NCI-H1092 (cell line): ENCODE measurements at places on chromosomes 4 and X.

DNA sequence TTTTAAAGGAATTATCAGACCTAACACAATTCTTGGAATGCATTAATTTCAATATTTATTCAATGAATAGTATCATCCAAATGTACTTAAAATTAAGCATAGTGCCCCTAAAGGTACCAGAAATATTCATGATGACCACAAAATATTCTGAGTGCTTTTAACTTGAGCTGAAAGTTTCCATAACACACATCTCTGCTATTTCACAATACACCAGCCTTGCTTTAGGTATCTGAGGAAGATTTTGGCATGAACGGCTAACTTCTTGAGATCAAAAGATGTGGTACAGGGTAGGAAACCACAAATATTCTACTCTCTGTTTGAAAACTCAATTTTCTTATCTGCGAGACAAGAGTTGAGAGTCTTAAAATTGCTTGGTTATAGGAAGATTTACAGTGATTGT, 538.3 kb upstream of the PCDH7 start:
- no peak for DNase-seq

- DNase-seq: no peak
These were observed 23.7 kb upstream of the UNC5C start for GRCh38 chr4:95572304-95572991.

GRCh38 chrX:3346501-3347259, at the start of gene MXRA5:
TSS of gene MXRA5 (minus strand) at chrX:3346652. CDS start at chrX:3343833, 2,819 bp downstream.
- DNase-seq: no peak

DNA sequence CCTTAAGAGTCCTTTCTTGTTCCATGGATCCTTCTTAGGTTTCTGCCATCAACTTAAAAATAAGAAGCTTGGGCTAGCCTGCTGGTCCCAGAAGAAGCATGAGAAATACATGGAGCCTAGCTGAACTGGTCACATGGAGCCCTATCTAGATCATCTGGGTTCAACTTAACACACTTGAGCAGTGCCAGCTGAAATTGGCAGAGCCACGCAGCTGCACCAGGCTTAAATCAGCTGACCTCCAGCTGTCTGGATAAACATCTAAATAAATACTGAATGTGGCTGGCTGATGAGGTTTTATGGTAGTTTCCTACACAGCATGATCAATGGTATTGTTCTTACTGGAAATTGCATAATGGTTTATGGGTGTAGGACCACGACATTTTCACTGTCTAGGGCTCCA, 598.4 kb upstream of the FAM241A start:
- no peak for DNase-seq

GRCh38 chr4:158818560-158819140, 49.8 kb downstream of the FNIP2 start:
- no peak for DNase-seq

- DNase-seq: peak; percentile 83
These were observed 179.1 kb upstream of the MAB21L2 start for GRCh38 chr4:150402871-150403272.

GRCh38 chrX:44040406-44040805, 67.2 kb upstream of the NDP start:
- DNase-seq: no peak

DNA sequence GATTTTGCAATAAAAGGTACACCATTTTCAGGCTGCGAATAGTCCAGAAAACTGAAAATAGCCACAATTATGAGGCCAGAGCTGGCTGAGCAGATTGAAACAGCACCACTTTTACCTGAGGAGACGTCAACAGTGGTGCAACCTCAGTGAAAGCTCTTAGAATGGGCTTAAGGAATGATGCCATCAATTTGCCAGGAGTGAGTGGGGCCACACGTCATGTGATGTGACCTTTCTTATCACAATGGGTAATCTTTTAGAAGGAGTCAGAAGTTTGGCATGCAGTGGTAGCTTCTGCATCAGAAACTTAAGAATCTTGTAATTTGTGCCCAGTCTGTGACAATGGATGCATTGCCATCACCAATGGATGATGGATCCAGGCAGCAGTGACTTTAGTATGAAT, 27.6 kb downstream of the ZNF81 start:
- no peak for DNase-seq

GRCh38 chr4:54499308-54500074, 158.3 kb upstream of the KIT start:
- DNase-seq: no peak

DNA sequence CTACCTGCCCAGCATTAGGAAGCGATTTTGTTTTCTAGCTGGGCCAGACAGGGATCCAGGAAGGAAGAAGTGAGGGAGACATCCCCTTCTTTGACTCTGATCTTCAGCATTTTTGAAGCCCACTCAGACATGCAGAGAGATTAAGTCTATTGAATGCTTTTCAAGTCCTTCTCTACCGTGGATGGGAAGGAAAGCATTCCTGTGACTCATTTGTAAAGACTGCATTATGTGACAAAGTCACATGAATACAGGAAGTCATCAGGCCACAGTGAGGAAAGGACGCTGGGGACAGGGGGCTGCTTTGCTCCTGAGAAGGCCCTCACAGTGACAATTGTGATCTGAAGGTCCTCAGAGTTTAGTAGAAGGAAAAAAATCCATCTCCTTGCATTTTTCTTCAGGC, 67.4 kb upstream of the GBA3 start:
- no peak for DNase-seq

- DNase-seq: no peak
These were observed 97.7 kb downstream of the ANXA5 start for GRCh38 chr4:121599049-121599448.

- DNase-seq: no peak
These were observed 303.0 kb downstream of the EPHA5 start for GRCh38 chr4:65367306-65367705.

GRCh38 chrX:103214870-103215424, at the start of gene BEX4:
TSS of gene BEX4 (plus strand) at chrX:103215108. CDS start at chrX:103216154, 1,046 bp downstream.
- peak; percentile 68 for DNase-seq

DNA sequence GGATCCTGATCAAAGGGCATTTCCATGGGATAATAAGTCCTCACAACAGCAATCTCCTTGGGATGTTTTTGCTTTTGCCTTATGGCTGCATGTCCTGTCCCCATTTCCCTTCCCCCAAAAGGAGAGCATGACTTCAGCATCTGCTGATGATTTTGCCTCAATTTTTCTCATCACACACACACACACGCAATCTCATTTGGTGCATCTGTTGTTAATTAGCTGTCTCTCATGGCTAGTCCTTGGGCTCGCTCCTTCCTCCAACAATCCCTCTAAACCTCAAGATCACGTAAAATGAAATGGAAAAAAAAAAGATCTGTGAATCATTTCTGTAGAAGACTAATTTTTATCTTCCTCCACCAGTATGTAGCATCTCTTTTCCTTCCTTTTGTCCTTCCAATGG, 153.6 kb downstream of the RBMX2 start:
- DNase-seq: no peak

GRCh38 chrX:48720577-48721250, 24.2 kb downstream of the SUV39H1 start:
- DNase-seq: no peak

- no peak for DNase-seq
These were observed 1.7 kb upstream of the BGN start for GRCh38 chrX:153493085-153493484.

DNA sequence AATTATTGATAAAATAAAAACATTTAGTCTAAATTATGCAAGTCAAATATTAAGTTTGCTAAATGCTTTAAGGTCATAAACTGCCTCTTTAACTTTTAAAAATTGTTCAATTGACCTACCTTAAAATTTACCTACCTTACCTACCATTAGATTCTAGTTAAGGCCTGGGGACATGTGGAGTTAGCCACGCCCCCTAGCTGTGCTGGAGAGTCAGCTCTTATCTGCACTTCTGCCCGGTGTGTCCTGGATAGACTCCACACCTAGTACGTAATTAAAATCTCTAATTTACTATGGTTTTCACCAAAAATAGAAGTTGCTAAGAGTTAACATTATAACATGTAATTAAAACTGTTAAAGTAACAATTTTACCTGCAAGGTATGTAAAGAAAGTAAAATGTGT, 22.7 kb downstream of the TENM3 start:
- no peak for DNase-seq

DNA sequence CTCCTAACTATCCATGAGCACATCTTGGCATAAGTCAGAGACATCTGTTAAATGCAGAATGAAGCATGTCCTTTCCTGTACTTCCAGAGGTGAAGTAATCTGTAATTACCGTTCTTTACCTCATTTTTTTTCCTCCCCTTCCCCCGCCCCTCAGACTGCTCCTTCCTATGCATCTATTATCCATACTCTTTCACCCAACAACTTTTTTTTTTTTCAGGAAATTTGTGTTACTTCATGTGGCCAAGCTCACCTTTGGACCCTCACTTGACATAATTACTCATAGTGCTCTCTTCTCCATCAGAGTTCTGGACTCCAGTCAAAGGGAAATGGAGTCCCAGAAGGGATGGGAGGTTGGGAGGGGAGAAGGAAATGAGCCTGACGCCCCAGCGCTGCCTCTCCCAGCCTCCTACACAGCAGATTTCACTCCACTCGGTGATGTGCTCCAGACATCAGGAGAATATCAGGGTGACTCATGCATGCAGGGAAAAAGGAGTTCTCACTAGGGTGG, 568.8 kb downstream of the STIM2 start:
- DNase-seq: no peak

DNA sequence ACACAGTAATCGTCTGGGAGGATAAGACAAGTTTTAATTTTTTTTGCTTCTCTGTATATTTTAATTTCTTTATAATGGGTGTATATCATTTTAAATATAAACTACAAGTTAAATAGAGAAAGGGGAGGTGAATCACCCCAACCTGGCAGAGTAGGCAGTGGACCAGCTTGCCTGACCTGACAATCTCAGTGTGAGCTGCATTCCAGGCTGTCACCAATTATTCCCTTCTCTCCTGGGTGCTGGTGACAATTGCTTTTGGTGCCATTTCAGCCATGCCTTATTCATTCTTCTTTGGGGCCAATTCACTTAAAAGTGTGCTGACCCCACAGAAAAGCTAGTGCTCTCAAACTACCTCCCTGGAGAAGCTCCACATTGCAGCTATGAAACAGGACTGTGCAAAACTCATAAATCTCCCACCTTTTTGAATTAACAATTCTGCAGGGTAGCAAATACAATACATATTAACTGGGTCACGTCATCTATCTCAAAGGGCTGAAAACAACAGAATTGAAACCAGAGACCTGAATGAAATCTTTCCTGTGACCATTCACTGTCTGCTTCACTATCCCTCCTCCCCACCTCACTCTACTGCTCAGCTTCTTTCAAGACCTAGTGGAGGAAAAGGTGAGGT, 359.0 kb downstream of the HS3ST1 start:
- no peak for DNase-seq

DNA sequence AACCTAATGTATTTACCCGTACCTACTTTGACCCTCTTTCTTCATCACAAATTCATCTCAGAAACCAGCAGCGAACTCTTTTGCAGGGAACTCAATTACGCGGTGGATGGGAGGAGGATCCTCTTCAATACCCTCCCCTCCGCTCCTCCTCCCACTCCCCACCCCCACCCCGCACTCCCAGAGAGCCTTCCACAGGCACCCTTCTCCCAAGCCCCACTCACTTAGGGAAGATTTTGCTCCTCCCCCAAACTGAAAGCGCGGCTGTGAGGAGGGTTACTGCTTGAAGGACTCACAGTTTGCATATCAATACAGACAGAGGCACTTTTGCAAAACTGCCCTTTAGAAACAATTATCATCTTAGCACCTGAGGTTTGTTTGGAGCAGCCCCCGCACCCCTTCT, 960 bp upstream of the IL1RAPL1 start:
- no peak for DNase-seq

DNA sequence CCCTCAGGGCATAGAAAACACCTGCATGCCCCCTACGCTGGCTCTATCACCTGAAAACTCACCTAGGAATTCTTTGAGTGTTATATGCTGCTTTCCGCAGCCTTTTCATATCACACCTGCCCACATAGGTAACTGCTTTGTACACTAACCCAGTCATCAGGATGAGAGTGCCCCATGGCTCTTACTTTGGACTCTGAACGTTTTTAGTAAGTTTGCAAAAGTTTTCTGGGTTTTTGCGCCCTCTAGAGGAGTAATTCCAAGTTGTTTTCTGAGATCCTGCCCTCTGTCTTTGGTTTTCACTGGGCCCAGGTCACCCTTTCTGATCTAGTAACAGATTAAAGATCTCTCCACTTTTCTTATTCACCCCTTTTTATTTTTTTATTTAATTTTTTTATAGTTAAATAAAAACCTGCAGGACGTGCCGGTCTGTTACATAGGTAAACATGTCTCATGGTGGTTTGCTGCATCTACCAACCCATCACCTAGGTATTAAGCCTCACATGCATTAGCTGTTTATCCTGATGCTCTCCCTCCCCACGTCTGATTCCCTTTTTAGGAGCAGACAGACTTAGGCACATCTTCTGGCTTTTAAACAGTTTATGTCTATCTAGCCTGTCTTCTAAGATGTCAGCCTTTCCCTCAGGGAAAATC, 139.2 kb downstream of the NWD2 start:
- DNase-seq: no peak

DNA sequence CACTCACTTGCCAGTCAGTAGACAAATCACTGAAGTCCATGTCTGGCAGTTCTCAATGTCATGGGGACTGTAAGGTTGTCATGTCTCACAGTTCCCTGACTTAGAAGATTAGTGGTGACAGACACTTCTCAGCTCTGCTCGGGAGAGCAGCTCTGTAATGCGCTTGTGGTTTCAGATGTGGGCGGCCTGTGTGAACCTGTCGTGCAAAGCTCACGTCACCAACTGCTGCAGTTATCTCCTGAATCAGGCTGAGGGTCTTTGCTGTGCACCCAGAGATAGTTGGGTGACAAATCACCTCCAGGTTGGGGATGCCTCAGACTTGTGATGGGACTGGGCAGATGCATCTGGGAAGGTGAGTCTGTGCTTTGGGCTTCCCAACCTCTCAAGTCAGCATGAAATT, at the start of gene IL9R:
Gene IL9R (plus strand): TSS at position 261 of the 400 bp plus-strand sequence. CDS start 64 bp downstream, at position 325.
- no peak for DNase-seq

DNA sequence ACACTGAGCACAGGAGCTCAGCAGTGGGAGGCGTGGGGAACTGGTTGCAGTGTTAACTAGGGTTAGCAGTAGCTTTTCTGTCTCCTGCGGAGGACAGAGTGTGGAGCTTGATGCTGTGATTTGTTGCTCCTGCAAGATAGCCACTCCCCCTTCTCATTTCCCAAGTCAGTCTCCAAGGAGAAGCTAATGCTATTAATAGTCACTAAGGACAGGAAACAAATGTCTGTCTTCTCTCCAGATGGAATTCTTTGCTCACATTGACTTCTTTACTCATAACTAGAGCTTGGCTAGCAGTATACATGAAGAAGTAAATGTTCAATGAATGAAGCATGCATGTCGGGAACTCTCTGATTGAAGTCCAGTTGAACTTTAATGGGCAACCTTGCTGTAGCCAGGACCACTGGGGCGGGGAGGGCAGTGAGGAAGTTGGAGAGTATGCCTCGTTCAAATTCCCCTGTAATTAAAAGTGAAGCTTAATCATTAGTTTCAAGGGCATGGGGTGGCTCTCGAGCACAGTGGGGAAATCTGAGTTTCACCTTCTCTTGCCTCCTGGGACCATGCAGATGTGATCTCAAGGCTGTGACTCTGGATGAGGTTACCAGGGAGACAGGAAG, 156.6 kb upstream of the SCML1 start:
- no peak for DNase-seq

DNA sequence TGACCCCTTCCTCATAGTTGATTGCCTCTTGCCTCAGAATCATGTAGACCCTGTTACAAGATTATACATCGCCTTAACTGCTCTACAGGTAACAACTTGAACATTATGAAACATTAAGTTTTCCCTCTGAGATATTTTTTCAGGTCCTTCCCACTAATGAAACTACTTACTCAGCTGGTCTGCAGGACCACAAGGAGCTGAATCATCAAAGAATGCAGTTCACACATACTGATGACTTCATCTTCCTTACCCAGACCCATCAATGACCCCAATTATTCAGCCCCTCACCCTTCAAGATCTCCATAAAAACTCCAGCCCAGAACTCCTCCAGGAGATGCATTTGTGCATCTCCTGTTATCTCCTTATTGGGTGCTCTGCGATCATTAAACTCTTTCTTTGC, 720.9 kb downstream of the RAPGEF2 start:
- no peak for DNase-seq
